ENCODE measurements at places on chromosomes 4 and X.

- no peak for DNase-seq
Observed at GRCh38 chr4:54541426-54542118, 116.2 kb upstream of the KIT start.

GRCh38 chr4:39970671-39971640 lies 6.8 kb downstream of the PDS5A start:
- no peak for DNase-seq

DNA sequence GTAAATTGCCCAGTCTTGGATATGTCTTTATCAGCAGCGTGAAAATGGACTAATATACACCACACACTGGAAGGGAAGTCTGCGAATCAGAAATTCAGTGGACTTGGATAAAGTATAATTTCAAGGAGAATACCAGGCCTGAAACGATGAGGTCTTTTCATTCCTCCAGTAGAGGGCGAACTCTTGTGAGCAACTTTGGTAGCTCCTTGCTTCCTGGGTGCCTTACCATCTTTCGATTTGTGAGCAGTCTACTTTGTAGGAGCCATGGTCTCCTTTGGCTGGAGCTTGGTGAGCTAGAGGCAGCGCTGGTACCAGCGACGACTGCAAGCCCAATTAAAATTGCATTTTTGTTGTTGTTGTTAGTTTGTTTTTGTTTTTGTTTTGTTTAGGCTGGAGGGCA lies 791.9 kb downstream of the FAT4 start:
- no peak for DNase-seq

DNA sequence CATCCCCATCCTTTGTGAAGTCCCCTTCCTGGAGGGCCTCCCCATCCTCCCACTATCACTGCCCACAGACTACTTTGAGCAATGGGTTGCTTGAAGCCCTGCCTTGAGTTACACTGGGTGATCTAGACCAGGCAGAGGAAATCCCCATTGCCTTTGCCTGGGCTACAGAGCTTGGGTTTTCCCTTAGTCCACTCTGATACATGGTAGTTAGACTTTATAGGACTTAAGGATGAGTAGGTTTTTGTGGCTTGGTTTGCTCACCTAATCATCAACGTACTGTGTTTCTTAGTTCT lies 56.6 kb downstream of the TMEM131L start:
- DNase-seq: peak; percentile 41

DNA sequence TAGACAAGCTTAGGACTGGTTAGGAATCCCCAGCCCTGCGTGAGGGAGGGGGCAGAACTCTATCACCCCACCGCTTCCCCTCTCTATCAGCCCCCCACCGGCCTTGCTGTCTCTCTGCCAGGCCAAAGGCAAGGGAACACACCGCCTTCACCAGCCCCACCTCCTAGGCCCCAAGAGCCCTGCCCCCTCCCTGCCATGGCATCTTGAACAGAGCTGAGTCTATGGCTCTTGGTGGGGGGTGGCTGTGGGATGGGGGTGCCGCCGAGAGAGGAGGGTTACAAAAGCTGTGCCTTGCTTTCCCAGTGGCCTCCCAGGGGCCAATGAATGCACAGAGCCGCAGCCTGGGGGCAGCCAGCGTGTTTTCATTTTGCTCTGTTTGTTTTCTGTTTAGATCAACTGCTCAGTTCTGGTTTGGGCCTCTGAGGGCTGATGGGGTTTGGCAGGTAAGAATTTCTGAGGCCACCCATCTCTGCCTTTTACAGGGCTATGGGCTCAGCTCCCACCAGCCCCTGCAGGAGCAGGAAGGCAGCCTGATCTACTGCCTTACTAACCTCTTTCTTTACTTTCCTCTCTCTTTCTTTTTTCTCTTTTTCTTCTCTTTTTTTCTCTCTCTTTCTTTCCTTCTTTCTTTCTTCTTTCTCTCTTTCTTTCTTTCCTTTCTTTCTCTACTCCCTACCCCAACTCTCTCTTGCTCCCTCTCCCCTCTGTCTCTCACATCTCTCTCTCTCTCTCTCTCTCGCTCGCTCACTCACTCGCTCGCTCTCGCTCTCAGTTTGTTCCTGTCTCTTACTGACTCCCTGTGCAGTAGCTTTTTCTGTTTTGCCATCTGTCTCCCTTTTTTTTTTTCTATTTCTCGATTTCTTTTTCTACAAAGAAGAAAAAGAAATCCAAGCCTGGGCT lies 128.3 kb downstream of the PJA1 start:
- no peak for DNase-seq

- DNase-seq: no peak
Observed at GRCh38 chrX:143615851-143616250, 20.1 kb downstream of the SLITRK4 start.

DNA sequence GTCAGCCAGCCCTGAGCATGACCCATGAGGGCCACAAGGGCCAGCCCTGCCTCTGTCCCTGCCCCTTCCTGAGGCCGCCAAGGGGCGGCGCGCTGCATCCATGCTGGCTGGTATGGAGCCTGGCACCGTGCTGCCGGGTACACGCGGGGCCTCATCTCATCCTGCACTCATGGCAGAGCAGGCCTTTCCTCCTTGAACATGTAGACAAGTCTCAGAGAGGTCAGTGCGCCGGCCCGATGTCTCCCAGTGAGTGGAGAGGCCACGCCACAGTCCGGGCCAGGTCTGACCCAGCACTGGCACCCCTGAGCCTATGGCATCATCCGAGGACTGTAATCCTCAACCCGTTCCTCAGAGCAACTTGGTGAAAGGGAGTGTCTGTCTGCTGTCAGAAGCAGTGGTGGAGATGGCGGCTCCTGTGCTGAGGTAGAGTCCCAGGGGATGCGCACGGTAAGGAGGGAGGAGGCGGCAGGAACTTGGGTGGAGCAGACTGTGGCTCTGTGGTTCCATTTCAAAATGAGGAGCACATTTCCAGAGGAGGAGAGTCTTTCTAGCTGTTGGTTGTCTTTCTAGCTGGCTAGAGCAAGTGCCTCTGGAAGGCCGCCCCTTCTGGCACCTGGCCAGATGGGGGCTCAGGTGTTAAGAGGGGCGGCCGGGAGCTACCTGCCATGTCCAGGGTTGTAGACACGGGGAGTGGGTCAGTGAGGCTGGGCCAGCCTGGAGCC lies 32.8 kb downstream of the TRMT44 start:
- no peak for DNase-seq

DNA sequence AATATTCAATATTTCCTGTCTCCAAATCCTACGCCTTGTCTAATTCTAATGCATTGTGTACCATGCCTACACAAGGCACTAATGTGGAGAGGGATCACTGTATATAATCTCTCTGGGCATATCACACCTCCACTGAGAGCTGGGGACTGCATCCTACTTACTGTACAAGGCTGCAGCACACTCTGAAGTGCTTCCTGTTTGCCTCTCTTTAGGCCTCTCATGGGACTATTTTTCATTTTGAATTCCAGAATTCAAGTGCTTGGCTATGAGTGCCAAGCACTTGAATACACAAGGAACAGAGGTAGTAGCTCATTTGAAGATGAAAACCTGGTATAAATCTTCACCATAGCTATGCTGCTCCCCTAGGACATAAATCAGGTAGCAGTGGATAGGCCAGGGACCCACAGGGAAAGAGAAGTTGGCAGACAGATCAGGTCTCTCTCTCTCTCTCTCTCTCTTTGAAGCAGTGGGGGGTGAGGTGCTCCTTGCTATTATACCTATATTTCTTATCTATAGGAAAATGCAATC lies 229.7 kb upstream of the MBNL3 start:
- DNase-seq: no peak

- DNase-seq: no peak
Observed at GRCh38 chr4:5118994-5119835, 67.9 kb downstream of the STK32B start.

DNA sequence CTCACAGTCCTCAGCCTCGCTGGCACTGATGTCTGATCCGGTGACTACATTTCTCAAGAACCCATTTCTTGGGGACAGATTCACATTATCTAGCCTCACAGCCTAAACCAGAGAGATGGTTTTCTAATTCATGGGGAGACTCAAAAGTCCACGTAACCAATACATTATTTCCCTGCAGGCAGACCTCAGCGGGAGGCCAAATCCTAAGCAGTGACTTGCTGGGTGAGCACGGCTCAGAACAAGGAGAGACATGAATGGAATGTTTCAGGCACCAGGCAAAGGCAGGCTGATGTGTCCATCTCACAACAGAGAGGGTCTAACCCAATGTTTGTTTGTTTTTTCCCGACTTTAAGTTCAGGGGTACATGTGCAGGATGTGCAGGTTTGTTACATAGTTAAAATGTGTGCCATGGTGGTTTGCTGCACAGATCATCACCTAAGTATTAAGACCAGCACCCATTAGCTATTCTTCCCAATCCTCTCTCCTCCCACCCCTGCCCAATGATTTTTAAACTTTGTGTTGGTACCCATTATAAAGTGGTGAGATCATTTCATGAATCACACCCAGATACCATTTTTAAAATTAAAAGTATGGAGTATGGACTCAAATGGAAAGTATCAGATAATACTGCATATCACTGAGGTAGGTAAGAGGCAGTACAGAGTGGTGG lies 53.3 kb downstream of the SCD5 start:
- no peak for DNase-seq

GRCh38 chr4:86011117-86011516 lies 348.7 kb downstream of the MAPK10 start:
- DNase-seq: no peak
